ENCODE measurements at places on chromosomes 3 and 15.

DNA sequence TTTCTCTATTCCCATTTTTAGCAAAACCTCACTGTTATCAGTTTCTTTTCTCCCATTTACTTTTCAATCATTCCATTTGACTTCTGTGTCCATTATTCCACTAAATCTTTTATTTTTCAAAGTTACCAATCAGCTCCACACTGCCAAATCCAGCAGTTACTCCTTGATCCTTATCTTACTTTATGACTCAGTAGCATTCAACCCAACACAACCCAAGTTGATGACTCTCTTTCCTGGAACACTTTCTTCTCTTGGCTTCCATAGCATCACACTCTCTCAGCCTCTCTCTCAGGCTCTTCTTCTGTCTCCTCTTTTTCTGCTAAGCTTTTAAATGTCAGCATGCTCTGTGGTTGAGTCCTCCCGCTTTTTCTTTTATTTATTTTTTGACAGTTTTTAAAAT lies 36.3 kb downstream of the RASGRP1 start:
- no peak for DNase-seq

DNA sequence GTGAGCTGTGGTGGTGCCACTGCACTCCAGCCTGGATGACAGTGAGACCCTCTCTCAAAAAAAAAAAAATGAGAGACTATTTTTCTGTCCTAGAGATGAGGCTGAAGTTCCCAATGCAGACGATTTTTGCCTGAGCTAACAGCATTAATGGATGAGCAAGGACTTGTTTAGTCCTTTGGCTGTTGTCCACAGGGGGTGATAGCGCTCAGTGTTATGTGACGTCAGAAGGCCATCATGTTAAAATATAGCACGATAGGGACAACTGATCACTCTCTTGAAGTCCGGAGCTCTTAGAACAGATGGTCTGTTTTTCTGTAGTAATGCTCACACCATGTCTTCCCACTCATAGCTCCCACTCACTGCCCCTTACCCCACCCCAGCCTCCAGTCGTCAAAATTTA lies 6.8 kb downstream of the TRNT1 start:
- DNase-seq, result no peak

- DNase-seq, result no peak
These were observed 71.4 kb downstream of the KLF13 start for GRCh38 chr15:31397851-31398661.

DNA sequence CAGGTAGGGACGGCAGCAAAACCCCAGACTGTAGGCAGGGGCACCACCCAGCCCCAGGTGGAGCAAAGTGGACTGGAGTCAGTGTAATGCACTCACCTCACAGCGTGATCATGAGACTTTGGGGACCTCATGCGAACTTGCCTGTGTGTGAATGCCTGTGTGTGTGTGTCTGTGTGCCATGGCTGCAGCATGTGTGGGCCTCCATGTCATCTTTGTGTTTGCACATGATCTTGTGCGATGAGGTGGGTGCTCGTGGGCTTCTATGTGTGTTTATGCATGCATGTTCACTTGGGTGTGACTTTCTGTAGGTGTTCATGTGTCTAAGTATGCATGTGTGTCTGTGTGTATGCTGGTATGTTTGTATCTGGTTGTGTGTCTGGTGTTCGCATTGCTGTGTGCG lies 41.2 kb upstream of the ADPGK start:
- DNase-seq, result no peak

DNA sequence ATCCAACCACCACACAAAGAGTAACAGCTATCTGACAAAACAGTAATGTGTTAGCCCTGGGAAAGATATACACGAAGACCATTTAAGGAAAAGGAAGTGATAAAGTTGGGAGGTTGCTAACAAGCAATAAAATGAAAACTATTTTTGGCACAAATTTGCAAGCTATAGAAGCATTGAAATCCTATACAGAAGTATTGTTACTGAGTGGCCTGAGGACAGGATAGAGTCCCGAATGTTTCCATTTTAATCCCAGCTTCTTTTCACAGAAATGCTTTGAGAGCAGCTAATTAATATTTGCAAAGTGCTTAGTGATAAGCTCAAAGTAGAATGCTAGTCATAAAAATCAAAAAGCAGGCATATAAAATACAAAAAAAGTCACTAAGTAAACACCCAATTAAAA lies 51.5 kb downstream of the RAD18 start:
- no peak for DNase-seq

DNA sequence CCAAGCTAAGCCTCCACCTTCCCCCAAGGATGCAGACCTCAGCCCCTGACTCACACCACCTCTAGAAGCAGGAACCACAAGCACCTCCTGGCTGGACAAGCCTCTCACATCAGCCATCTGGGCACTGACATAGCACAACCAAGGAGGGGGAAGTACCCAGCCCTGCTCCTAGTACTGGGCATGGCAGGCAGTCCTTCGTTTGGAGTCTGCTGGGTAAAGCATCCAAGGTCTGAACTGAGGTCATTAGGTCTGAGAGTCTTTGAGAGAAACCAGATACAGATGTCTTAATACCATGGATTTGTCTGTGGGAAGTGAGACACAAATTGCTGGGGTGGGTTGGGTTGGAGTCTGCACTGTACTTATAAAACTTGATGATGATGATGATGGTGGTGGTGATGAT lies 61.8 kb downstream of the CCDC33 start:
- no peak for DNase-seq

DNA sequence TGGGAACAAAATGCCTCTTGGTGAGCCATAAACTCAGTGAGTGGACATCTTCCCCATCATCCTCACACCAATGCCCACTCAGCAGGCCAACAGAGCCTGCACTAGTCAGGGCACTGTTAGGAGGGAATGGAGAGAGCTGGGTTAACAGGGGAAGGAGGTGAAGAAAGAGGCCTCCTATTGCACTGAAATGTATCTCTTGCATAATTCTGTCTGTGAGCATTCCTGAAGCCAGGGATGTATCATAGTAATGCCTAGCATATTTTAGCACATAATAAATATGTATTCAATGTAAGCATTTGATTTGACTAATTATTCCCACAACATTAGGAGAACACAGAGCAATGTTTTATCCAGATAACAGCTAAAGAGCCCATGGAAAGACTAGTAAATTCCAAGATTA lies 81.2 kb downstream of the ANO10 start:
- no peak for DNase-seq

GRCh38 chr3:4584456-4585249 lies 91.5 kb downstream of the ITPR1 start:
- DNase-seq, result no peak

GRCh38 chr3:43290956-43291355 lies 4.6 kb downstream of the SNRK start:
- DNase-seq, result no peak

DNA sequence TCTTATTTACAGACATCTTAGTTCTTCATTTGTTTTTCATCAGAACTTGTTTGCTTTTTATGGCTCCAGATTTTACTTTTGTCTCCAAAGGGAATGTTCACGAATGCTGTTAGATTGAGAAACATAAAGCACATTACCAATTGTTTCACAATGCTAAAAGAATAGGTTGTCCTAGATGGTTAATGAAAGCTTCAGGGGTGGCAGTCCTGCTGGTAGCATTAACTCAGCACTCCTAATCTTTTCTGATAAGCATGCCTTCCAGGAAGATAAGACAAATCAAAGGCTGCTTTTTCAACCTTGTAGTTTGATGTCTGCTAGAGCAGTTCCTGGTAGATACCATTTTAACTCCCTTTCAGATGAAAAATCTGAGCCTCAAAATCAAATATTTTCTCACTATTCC lies 619.4 kb downstream of the PYDC2 start:
- DNase-seq, result no peak

DNA sequence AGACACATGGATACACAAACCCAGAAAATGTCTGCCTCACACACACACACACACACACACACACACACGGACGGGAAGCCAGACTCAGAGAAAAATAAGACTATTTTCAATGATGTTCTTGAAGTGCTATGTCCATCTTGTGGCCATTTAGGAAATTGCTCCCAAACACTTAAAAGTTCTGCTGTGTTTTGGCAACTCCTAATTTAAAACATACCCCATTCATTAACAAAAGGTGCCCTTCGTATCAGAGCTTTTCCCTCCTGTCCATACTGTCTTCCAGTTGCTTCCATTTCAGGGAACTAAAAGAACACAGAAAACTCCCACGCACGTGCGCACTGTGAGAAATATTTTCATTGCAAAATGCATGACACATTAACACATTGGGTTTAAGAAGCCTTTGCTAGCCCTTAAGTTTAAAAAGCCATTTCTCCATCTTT lies 44.6 kb downstream of the SLC12A1 start:
- peak; percentile 38 for DNase-seq

- DNase-seq, result no peak
These were observed 6.3 kb downstream of the ZNF774 start for GRCh38 chr15:90358124-90359033.

- no peak for DNase-seq
These were observed 504.0 kb downstream of the SHQ1 start for GRCh38 chr3:72344236-72344635.

DNA sequence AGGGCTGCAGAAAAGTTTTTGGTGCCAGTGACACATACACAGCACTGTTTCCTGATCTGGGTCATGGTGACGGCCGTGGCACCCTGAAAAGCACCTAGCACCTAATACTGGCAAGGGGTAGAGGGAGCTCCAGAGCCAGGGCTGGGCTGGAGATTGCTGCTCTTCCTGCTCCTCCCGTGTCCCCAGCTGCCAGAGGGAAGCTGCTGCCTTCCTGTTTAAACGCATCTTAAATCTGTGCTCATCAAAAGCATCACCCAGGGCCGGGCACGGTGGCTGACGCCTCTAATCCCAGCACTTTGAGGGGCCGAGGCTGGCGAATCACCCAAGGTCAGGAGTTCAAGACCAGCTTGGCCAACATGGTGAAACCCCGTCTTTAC lies 156.7 kb upstream of the MEF2A start:
- peak; percentile 38 for DNase-seq

- no peak for DNase-seq
These were observed 57.3 kb downstream of the ROBO2 start for GRCh38 chr3:77096966-77097890.

- no peak for DNase-seq
These were observed 79.2 kb downstream of the SST start for GRCh38 chr3:187590861-187591576.

GRCh38 chr3:34176723-34177122 lies 378.3 kb downstream of the PDCD6IP start:
- DNase-seq, result no peak

GRCh38 chr15:95284933-95285421 lies 1045.5 kb upstream of the NR2F2 start:
- DNase-seq, result no peak

GRCh38 chr3:197408177-197408957 lies 110.0 kb upstream of the DLG1 start:
- no peak for DNase-seq

DNA sequence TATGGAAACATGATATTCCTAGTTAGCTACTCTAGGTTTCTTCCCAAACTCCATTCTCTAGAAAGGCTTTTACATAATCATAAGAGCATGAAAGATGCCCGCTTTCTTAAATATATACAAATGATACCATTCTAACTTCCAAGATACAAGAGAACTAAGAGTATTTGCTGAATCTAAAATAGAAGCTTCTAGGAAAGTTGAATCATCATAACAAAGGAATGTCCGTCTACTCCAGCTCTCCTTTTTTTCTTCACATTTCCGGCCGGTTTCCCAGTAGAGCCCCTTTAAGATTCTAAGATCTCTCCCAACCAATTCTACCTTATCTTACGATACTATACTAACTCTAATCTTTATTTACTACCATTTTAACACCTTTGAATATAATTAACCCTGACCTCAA lies 60.1 kb downstream of the RAD18 start:
- no peak for DNase-seq

GRCh38 chr3:156005736-156006135 lies 114.6 kb upstream of the KCNAB1 start:
- DNase-seq, result no peak

DNA sequence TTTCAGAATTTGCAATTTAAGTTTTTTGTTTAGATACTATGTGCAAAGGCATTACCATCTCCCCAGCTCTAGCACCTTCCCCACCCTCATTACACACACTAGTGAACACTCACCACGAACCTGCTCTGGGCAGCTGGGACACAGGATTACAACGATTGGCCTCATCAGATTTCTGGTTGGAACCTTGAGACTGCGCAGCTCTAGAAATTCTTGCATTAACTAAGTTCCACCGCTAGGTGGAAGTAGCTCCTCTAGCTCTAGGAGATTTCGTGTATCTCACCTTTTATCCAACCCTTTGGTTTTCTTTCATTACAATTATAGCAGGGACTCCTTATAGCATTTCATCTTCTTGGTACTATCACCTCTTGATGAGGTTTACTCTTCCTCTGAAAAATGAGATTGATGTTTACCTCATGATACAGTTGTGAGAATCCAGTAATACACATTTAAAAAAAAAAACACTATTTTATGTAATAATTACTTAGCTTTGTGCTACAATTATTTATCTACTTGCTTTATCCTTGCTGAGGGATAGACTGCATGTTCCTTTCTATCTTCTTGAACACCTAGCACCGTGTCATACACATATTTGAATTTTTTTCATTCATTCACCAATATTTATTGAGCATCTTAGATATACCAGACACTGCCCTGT lies 28.7 kb upstream of the PLOD2 start:
- peak; percentile 55 for DNase-seq

GRCh38 chr3:107377151-107377550 lies at the start of gene CCDC54:
CCDC54 (plus strand) TSS chr3:107377439; CDS start chr3:107377588, 149 bp downstream.
- DNase-seq, result no peak

DNA sequence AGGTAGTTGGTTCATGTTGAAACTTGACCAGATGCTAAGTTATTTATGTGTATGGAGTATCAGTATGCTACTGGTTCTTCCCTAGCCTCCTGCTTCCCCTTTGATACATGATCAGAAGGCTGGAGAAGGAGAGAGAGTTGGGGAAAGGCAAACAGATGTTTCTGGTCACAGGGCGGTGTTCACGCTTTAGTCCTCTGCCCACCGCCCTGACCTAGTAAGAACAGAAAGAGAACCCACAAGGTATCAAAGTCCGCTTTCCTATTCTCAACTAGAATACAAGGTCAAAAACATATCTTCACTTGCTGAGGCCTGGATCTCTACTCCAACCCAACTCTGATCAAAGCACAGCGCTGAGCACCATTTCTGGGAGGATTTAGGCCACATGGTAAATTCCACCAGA lies 55.5 kb downstream of the NCEH1 start:
- no peak for DNase-seq

DNA sequence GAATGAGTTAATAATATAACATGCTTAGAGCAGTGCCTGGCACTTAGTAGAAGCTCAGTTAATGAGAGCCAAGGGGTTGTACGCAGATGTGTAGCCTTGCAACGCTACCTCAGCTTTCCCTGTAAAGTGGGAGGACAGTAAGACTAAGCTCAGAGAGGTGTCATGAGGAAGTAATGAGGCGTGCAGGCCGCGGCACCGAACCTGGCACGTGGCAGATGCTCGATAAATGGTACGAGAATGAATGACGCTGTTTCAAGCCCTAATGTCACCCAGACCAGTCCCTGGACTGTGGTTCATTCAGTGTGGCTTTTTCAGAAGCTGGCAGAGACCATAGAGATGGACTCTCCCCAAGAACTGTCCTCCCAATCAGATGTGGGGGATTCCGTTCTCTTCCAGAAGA lies 21.2 kb downstream of the GRIP2 start:
- DNase-seq, result no peak

GRCh38 chr3:9623148-9623547 lies 26.2 kb upstream of the MTMR14 start:
- DNase-seq, result no peak
